Bone marrow (tissue), 2 donors: ENCODE measurements at places on chromosomes 1 and 21.
A peak's percentile ranks its signal among the peaks of the same experiment; 100 is the strongest.

DNA sequence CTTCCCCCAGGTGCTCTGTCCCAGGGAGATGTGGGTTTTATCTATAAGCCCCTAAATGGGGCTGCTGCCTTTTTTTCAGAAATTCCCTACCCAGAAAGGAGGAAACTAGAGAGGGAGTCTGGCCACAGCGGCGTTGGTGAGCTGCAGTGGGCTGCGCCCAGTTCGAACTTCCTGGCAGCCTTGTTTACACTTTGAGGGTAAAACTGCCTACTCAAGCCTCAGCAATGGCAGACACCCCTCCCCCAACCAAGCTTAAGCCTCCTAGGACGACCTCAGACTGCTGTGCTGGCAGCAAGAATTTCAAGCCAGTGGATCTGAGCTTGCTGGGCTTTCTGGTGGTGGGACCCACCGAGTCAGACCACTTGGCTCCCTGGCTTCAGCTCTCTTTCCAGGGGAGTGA lies 46.2 kb upstream of the PAPPA2 start:
- no peak for DNase-seq

DNA sequence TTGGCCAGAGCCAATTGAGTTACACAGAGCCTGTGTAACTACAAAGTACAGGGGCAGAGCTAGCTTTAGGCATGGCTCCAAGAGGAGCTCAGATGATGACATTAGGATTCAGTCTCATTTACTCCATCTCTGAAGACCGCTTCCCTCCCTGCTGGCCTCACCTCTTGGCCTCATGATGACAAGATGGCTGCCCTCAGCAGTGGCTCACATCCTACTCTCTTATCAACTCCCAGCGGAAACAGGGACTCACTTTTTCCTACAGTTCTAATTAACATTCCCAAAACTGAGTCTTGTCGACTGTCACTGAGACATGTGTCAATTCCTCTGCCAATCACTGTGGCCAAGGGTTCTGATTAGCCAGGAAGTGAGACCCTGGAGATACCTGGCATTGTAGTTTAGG lies 59.4 kb upstream of the ECE1 start:
- DNase-seq, result no peak

DNA sequence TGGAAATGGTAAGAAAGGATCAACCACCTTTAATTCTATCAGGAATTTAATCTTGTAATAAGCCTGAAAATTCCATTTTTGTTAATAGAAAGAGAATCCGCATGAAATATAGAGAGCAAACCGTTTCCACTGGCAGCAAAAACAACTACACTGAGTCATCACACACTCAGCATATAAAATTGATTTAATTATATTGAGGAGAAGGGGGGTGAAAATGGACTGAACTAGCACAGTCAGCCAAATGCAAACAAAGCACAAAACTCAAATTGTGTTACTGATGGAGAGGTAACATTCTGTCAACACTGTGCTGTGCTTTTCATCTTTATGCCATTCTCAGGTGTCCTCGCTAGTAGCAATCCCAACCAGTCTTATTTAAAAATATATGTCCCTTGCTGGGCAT lies 1583.9 kb downstream of the MRPL39 start:
- no peak for DNase-seq

- no peak for DNase-seq
Measured at GRCh38 chr1:8747879-8748825, 69.3 kb downstream of the RERE start.

- DNase-seq, result no peak
Measured at GRCh38 chr1:8562881-8563865, 245.3 kb downstream of the SLC45A1 start.

- DNase-seq, result no peak
Measured at GRCh38 chr1:1437033-1437903, 1.8 kb downstream of the VWA1 start.

DNA sequence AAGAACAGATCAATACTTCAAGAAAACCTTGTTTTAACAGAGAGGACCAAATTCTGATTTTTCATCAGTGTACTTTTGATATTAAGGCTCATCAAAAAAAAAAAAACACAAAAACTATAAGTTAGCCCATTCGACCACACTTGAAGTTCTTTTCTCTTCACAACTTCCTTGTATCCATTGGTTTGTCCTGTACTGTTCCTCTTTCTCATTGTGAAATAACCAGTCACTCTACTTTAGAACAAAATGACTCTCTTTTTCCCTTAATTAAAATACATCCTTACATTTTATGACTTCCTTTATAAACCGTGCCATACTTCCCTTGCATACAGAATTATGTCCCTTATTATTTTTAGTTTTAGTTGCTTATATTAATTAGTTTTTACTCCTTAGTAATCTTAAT lies 8.4 kb downstream of the QSOX1 start:
- DNase-seq, result peak; percentile 29

DNA sequence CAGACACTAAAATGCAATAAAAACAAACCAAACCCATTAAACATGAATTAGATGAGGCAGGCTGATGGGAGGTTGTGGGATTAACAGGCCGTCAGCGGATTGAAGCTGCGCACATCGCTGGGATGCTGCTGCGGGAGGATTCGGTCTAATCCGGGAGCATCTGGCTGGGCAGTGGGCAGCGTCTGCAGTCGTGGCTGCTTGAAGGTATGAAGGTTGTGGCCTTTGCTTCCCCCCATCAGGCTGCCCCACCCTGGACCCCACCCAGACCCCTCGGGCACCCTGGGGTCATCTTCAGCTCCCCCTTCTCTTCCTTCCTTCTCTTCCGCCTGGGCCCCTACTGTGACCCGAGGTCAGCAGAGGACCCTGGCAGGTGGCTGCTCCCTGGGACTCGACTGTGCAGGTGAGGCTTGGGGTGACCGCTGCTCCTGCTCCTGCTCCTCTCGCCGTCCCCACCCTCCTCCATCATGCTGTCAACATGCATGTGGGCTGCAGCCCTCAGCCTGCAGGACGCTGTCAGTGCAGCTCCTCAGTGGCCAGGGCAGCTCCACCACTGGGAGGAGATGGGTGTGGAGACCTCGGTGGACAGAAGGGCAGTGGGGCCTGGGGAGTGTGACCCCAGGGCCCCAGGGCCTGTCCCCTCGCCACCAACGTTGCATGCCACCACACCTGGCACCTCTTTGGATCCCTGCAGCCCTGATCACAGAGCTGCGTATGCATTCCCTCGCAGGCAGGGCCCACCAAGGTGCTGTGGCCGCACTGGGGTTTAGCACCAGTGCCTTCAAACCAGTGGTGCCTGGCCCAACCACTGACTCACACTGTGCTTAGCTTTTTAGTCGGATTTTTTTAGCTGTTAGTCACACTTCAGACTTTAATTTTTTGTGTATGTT lies 112.2 kb upstream of the COL6A1 start:
- DNase-seq, result no peak

DNA sequence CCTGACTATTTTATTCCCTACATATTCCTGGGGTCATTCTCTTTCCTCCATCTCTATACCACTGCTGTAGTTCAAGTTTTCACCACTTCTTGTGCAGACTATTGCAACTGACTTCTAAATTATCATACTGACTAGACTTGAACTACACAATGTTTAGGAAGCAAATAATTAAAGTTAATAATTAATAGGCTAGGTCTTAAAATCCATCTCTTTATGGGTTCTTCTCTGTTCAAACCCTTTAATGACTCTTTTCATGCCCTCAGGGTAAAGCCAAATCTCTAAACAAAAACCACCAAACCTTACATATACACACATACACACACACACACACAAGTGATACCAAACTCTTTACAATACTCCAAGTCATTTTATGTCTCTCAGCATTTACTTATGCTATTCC lies 22.3 kb upstream of the MOB3C start:
- no peak for DNase-seq

- DNase-seq, result no peak
Measured at GRCh38 chr1:246069581-246069980, 437.5 kb downstream of the SMYD3 start.

DNA sequence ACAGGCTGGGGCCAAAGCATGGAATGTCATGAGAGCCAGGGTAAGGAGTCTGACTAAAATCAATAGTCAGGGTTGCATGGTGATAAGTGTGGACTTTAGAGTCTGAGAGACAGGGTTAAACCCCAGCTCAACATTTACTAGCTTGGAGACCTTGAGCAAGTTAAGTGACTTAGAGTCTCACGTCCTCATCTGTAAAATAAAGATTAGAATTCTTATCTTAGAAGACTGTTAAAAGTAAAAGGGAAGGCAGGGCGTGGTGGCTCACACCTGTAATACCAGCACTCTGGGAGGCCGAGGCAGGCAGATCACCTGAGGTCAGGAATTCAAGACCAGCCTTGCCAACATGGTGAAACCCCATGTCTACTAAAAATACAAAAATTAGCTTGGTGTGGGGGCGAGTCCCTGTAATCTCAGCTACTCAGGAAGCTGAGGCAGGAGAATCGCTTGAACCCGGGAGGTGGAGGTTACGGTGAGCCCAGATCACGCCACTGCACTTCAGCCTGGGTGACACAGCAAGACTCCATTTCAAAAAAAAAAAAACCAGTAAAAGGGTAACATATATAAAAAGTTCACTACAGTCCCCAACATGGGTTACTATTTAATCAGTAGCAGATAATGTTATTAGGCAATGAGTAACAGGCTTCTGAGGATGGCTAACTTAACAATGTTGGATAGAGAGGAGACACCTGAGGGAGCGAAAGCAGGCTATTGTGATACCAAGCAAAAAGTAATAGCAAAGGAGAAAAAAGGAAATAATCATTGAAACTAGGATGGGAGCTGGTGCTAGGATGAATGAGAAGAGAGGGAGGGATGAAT lies 20.8 kb downstream of the TMCO1 start:
- no peak for DNase-seq

DNA sequence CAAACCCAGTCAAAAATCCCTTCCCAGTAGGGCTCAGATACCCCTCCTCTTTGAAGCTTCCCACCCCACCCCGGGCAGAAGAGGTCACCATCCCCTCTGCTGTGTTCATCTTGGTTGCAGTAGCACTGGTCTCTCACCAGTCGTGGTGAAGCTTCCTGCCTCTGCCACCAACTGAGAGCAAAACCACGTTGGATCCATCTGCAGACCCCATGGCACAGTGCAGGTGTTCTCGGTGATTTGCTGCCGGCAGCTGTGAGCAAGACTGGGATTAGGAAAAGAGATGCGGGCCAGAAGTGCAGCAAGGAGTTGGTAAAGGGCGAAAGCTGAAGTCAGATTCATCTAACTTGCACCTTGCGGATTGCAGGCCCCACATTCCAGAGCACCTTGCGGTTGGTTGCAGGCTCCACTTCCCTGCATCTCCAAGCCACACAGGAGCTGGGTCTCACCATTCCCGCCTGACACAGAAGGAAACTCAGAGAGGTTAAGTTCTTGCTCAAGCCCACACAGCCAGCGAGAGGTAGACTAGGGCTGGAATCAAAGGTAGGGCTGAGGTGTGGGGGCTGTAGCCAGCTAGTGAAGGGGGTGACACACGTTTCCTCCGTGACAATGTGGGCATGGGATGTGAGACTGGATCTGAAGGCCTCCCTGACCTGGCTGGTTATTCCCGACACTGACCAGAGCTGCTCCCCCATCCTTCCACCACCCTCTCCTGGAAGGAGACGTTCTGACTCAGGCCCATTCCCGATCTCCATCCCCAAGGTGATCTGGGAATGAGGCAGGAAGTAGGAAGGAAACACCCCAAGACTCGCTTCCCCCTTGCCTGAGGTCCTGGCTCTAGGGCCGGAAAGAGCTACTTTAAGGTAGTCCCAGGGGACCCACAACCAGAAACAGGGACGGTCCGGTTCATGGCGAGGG lies 3.3 kb upstream of the FAM110D start:
- no peak for DNase-seq

DNA sequence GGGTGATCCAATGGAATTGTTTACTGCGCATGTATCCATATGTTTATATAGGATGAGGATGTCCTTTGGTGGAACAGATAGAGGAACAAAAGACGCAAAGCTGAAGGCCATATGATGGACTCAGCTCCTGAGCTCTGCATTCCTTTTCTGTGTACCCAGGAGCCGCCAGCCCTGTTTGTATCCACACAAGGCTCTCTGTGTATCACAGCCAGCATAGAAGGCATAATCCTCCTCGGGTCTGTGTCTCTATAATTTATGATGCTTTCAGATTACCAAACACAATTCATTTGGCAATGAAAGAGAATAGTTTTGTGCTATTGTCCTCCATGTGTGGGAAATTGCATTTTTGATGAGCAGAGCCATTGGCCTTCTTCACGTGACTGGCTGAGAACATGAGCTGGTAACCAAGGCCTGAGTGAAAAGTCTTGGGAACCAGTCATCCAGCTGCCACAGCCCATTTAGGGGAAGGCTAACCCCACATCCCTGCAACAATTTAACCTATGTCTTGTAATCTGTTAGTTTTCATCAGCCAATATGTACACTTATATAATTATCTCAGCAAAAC lies 119.2 kb downstream of the PBX1 start:
- DNase-seq, result no peak

DNA sequence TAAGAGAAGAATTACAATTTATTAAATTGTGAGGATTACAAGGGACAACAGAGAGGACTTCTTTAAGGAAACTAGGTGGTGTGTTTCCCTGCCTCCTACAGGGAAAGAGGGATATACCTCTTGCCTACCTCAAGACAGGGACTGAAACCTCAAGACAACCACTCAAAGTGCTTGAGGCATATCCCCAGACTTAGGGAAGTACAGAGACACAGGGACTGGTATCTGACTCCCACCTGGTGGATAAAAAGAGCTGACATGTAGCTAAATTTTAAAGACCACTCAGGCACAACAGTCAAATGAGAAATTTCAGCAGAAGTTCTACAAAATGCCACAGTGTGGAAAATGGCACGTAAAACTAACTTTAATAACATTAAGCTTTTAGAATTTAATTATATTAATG lies 21.3 kb downstream of the DENND2C start:
- DNase-seq, result no peak

GRCh38 chr1:115476616-115477015 lies 138.6 kb upstream of the NGF start:
- DNase-seq, result no peak

- no peak for DNase-seq
Measured at GRCh38 chr1:6162773-6163172, 17.3 kb downstream of the CHD5 start.

GRCh38 chr1:8010080-8010664 lies 15.9 kb downstream of the ERRFI1 start:
- no peak for DNase-seq

- no peak for DNase-seq
Measured at GRCh38 chr1:29878501-29878900, 642.2 kb downstream of the PTPRU start.

DNA sequence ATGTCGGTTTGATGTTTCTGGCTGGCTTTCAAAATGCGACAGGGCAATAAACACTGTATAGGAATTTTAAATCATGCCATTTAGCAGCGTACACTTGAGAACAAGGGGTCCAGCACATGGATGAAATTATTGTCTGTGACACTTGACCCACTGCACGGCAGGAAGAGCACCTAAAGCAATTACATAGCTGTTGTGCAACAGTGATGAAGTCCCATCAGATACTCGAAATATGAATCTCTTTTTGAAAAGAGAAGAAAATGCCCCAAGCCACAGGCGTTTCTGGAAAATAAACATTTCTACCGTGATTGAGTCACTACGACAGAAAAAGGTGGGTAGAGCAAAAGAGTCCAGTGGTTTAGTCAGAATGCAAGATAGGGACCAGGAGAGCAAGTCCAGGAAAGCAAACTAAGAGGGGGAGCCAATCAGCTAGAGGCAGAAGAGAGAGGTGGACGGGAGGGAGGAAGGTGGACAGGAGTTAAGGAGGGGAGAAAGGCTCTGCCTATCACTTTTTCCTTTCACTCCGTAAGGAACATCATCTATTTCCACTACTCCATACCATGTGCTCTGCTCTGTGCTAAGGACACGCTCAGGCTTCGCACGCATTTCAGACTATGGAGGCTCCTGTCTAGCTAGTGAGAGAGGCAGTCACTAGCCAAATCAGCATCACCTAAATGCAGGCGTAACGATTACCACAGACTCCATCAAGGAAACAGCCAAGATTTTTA lies 6.4 kb downstream of the DSCAM start:
- DNase-seq, result no peak

- DNase-seq, result no peak
Measured at GRCh38 chr1:147598621-147599361, 57.5 kb downstream of the BCL9 start.
